Fibroblast of skin of scalp (primary cell): ENCODE measurements at places on chromosomes 12 and 14.

GRCh38 chr12:64090047-64090446 lies 132.0 kb downstream of the KICS2 start:
- no peak for DNase-seq

- DNase-seq, result no peak
These were observed 52.6 kb downstream of the RBMS2 start for GRCh38 chr12:56574210-56574609.

- no peak for DNase-seq
These were observed 15.3 kb upstream of the BCL7A start for GRCh38 chr12:122006186-122006926.

DNA sequence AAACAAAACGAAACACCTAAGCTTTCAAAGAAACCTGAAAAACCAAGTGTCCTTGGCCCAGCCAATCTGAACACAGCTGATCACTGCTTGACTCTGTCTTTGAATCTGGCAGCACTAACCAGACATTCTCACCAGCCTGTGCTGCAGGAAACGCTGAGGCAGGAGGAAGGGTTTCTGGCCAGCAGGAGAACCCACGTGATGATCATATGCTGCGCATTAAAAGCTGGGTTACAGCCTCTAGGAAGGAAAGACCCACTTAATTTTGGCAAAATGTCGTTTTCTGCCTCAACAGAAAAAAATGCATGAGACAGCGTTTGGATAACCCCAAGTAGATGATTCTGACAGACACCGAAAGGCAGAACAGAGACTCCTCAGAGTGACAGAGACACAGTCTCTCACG lies 9.8 kb downstream of the APPL2 start:
- peak; percentile 97 for DNase-seq

DNA sequence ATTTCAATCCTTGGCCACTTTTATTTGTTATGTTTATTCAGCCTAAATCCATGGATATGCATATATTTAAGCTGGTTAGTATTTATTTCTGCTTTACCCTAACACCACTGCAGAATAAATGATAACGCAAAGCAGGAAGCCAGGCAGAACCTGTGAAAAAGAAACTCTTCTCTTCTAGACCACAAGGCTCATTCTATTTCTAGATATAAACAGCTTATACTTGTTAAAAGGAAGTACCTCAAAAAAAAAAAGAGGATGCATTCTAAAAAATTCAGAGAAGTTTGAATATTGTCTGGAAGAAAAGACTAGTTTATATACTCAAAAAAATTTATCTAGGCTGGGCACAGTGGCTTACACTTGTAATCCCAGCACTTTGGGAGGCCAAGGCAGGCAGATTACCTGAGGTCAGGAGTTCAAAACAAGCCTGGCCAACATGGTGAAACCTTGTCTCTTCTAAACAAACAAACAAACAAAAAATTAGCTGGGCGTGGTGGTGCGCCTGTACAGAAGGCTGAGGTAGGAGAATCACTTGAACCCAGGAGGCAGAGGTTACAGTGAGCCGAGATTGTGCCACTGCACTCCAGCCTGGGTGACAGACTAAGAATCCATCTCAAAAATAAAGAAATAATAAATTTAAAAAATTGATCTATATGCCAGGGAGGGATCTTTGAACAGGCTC lies 55.8 kb downstream of the GALNT4 start:
- DNase-seq, result no peak

DNA sequence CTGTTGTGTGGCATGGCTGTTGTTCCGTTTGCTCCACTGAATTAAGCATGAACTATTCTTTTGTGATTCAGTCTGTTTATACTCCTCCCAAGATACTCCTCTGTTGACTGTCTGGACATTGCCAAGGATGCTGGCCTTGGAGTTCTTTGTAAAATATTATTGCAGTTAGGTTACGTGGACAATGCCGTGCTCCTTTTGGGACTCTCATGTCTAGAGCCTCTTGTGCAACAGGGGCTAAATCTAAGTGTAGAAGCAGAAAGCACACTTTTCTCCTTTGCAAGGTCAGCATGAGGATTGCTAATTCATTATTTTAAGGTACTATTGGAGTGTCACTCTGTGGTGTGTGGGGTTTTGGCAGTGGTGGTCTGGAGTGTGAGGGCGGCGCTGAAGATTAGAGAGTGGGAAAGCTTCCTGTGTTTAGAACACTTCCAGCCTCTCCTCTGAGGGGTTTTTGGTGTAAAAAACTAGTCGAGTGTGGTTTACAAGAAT lies 125.4 kb downstream of the SAMD4A start:
- DNase-seq, result no peak
